ENCODE measurements at places on chromosomes 12 and 14.

GRCh38 chr12:104748790-104749189 is 209.3 kb downstream of the SLC41A2 start:
- no peak for DNase-seq

DNA sequence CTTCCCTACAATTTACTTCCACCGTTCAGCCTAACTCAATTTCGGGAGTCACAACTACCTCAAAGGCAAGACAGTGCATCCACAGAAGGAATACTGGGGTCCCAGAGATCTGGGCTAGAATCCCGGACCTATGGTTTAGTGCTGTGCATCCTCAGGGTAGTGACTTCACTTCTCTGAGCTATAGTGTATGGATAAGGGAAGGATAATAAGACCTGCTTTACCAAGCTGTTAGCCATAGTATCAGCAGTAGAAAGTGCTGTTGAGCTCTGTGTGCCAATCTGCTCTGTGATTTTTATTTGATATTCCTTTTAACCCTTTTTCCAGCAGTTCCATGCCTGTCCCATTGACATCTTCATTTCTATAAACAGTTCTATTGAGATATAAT is 1044.3 kb downstream of the BCL11B start:
- no peak for DNase-seq

- DNase-seq, result no peak
Measured at GRCh38 chr14:37583358-37584210, 11.5 kb downstream of the FOXA1 start.

DNA sequence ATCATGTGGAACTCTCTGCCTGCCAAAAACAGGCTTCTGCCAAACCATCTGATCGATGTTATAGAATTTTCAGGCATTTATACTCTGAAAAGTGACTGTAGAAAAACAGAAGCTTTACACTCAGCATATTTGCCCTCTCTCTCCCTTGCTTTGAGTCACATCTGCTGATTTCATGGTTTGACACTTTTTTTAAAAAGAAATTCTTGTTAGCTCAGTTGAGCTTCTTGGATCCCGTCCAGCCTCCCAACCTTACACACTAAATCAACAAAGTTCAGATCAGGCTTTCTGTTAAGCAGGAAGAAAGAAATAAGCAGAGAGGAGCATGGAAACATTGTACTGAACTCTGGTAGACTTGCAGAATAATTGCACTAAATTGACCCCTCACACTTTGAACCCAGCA is 193.6 kb upstream of the SEL1L start:
- DNase-seq, result no peak

DNA sequence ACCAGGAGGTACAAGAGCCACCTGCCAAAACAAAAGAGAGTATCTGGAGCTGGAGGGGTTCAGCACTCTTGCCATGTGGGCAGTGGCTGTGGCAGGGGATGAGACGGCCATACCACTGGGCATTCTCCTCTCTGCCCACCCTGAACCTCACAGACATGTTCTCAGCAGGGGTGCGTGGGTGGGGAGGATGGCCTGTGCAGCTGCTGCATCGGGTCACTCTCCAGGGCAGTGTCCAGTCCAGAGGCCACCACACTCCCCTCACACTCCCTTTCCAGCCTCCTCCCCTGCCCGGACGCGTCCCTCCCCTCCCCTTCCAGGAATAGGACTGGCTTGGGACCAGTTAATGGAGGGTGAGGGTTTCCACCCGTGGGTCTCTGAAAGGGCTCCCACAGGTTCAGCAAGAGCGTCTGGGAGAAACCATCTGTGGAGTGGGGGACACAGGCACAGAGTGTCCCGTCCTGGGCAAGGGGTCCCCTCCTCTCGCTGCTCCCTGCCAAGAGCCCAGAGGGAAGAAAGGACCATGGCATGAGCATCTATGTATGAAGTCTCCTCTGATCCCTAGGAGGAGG is 501 bp downstream of the C1R start:
- no peak for DNase-seq

GRCh38 chr12:12646483-12647072 is 34.9 kb downstream of the CREBL2 start:
- no peak for DNase-seq

GRCh38 chr12:51407604-51408003 is 16.4 kb upstream of the GALNT6 start:
- DNase-seq, result no peak

Measured in stimulated activated CD4-positive, alpha-beta T cell treated with anti-CD3 and anti-CD28 coated beads, Interleukin-15, amount 100 ng/mL, for 24 hours (primary cell).